WTC11 (cell line): ENCODE measurements at places on chromosomes 3 and 15. TPM values are rescaled to one million over a fixed set of nuclear protein-coding genes. Genes with fewer than 3 reads are reported as not detected.
A peak's percentile ranks its signal among the peaks of the same experiment; 100 is the strongest.

DNA sequence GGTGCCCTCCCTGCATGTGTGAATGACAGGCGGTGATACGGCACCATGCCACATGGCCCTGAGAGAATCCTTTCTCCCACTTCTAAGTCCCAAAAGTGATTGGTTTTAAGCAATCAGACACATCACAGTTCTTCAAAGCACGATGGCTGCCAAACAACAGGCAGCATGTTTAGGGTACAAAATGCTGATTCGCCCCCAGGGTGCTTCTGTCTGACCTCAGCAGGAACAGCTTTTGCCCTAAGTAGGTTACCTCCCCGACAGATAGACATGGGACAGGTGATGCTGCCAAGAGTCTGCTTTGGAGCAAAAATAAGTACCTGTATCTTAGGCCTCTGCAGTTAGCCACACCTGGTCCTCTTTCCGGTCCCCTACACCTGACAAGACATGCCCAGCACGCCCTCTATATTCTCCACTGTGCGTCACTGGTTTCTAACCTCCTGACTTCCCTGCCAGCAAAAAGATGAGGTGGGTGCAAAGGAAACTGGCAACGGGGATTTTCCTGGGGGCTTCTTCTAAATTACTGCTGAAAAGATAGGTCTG, 549.8 kb downstream of the FOXP1 start:
- peaks cover 54% of the 10 kb centered on the region for H3K4me1 ChIP-seq
- H3K27ac ChIP-seq, result no peak overlapping the region
- DNase-seq, result no peak
- H3K36me3 ChIP-seq, result peaks cover 13% of the 10 kb centered on the region

DNA sequence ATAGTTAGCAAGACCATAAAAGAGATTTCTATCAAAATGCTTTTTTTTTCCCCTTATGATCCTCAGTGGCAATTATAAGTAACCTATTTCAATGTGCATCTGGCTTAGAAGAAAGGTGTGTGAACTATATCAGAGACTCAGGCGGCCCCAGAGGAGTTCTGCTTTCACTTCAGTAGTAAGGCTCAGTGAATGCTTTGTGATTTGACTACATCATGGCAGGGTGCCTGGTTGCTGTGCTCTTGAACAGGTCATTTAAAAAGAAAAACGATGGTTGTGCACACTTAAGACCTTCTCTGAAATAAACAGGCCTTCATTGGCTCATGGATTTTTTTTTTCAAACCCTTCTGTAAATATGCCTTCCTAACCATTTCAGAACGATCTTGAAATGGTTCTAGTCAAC, 400.4 kb upstream of the RARB start:
- H3K4me3 ChIP-seq, result no peak overlapping the region
- H3K27ac ChIP-seq, result no peak overlapping the region
- no peak for DNase-seq
- H3K4me1 ChIP-seq, result peaks cover 7% of the 10 kb centered on the region
- peaks cover 9% of the 10 kb centered on the region for H3K27me3 ChIP-seq
- no peaks in the 10 kb centered on the region for H3K36me3 ChIP-seq

- H3K4me3 ChIP-seq, result no peak overlapping the region
- H3K27ac ChIP-seq, result no peak overlapping the region
- peaks cover 17% of the 10 kb centered on the region for H3K36me3 ChIP-seq
Observed at GRCh38 chr3:71018799-71019198, 564.7 kb downstream of the FOXP1 start.

DNA sequence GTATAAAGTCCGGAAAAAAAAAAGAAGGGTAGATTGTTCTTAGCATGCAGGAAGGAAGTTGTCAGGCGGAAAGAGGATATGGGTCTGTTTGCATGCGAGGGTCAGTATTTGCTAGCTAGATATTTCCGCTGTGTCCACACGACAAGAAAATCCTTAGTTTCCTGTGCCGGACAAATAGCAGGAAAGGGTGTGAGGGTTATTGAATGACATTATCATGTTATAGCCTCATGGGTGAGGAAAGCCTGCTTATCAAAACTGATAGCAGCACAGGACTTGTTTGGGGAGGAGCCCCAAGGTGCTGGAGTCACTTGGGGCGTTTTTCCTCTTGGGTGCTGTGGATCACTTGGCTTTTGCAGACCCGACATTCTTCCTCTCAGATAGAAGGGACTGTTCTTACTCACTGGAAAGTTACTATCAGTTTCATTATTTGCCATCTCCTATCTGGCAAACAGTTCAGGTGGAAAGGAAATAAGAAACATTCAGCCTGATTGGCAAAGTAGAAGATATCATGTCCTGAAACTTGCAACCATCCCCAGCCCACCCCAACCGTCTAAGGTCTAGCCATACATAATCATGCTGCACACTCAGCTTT, 127.2 kb upstream of the DPH6 start:
- no peak overlapping the region for H3K4me3 ChIP-seq
- H3K36me3 ChIP-seq, result no peaks in the 10 kb centered on the region
- H3K4me1 ChIP-seq, result peaks cover 32% of the 10 kb centered on the region

GRCh38 chr3:182983876-182984275, 3.5 kb upstream of the DCUN1D1 start:
- no peak for DNase-seq
- peaks cover 5% of the 10 kb centered on the region for H3K4me1 ChIP-seq
- H3K27ac ChIP-seq, result no peak overlapping the region
- H3K4me3 ChIP-seq, result no peak overlapping the region
- H3K27me3 ChIP-seq, result no peaks in the 10 kb centered on the region

DNA sequence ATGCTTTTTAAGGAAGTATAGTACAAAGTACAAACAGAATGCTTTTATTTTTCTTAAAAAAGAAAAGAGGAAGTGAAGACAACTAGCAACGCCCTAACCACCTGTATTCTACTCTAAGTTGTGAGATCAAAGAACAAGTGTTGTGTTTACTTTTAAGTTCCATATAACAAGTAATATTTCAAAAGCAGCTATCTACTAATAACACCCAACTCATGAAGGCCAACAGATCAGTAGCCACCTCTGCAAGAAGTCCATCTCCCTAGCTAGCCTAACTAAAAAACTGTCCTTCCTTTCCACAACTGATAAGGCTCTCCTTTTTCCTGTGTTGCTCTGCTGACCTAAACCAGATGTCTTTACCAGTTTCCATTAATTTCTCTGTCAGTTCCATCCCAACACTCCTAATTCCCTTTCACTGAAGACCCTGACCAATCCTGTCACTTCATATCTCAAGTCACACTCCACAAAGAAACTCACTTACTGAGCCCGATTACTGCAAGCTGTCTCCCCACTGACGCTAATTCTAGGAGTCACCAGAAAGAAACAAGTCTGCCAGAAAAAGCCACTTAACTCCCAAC, 26.9 kb downstream of the PHC3 start:
- no peak overlapping the region for H3K4me3 ChIP-seq
- H3K27ac ChIP-seq, result peak overlapping the region; percentile 48
- H3K27me3 ChIP-seq, result no peaks in the 10 kb centered on the region
- peaks cover 12% of the 10 kb centered on the region; the same call in 1 of the 2 replicates for H3K36me3 ChIP-seq
- no peak for DNase-seq

The CCDC54 gene
- not detected in 3 replicates for total RNA-seq

The CCDC39 gene
- total RNA-seq, result 0.44 to 0.98 TPM in 2 of 3 replicates, not detected in the other

The STRIT1 gene
- 0.33 TPM in 1 of 3 replicates, not detected in the others for total RNA-seq

The AHSG gene
- 1.5 to 1.9 TPM (median 1.8 TPM) in 3 replicates for total RNA-seq
